ENCODE measurements at places on chromosomes 12 and 14.

DNA sequence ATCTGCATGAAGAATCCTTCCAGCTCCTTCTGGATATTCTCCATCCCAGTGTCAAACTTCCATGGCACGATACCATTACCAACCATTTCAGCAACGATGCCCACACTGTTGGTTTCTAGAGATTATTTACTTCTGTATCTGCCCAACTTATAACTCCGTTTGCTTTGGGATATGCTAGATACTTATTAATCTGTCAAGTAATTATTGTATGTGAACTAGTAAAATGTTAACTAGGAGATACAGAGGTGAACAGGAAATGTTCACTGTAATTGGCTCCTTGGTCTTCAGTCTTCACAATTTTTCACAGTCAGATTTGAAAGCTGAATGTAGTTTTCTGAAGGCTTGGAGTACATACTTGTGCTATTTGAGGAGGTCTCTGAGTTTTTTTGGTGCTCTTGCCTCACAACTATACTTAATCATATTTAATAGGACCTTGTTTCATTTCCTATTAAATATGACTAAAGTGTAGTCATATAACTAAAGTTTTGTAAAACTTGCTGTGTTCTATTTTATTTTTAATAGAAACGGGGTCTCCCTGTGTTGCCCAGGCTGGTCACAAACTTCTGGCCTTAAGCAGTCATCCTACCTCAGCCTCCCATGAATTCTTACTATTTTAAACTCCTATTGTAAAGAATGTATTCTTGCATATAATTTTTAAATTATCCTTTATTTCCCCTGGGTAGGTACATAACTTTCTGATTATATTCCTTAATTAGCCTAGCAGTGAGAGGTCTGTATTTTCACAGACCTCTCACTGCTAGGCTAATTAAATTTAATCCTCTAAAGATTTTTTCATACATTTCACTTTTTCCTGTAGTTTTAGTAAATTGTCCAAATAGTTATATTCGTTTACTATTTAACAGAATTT lies 79.7 kb downstream of the FGD4 start:
- no peak for DNase-seq

DNA sequence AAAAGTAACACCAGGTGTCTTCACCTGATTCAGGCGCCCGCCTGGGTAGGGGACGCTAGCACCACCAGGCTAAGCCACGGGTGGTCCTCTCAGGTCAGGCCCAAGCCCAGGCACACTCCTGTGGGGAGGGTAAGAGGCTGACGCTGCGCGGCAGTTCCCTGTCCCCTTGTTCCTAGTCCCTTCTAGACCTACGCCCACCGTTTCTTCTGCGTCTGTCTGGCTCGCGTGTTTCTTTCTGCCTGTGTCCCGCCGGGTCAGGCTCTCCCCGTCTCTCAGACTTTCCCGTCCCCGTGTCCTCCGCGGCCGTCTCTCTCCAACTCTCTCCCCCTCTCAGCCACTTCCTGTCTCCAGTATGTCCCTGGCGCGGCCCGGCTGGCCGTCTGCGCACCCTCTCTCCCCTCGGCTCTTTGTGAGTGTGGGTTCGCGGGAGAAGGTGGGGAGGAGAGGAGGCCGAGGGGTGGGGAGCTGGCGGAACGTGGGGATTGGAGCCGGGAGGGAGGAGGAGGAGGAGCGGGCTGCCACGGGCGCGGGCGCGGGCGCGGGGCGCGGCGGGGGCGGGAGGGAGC lies 3.1 kb upstream of the TNS2 start:
- DNase-seq, result peak; percentile 95

DNA sequence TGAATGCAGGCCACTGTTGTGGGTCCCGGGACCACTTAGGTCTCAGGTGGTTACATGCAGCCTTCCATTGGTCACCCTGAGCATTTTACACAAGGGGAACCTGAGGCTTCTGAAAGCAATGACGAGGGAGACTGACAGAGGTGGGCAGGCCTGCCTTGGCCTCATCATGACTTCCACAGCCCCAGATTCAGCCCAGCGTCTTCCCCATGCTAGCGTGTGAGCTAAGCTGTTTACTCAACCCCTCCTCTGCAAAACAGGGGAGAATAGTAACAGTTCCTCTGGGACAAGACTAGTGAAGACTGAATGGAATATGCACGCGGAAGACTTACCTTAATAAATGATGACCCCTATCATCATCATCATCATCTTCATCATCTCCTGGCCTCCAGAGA lies 46.8 kb downstream of the VWF start:
- no peak for DNase-seq

GRCh38 chr12:65986047-65986446 lies 144.5 kb downstream of the LLPH start:
- DNase-seq, result no peak

DNA sequence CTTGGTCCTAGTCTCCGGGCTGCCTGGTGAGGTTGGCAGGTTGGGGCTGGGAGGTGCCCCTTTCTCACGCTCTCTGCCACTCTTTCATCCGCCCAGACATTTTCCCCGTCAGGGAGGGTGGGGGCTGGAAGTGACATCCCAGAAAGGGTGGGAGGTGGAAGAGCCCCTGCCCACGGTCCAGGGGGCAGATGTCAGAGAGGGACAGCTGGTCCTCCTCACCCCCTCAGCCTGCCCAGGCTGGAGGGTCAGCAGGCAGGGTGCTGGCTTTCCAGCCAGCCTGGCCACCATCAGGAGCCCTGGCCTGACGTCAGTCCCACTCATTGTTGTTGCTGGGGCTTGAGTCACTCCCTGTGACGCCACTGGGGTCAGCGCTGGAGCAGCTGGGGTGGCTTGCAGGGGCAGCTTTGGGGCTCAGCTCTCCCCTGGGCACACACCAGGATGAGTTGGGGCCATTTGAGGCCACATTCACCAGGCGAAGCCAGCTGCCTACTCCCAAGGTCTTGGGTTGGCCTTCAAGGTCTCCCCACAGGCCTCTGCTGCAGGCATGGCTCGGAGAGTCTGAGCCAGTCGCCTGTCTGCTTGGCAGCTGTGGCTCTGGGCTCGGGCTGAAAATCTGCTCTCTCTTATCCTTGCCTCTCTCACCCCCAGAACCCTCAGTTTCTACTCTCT lies 5.7 kb upstream of the ATG101 start:
- DNase-seq, result no peak

- DNase-seq, result peak; percentile 50
Observed at GRCh38 chr14:75578786-75579337, 442 bp downstream of the FLVCR2 start.

DNA sequence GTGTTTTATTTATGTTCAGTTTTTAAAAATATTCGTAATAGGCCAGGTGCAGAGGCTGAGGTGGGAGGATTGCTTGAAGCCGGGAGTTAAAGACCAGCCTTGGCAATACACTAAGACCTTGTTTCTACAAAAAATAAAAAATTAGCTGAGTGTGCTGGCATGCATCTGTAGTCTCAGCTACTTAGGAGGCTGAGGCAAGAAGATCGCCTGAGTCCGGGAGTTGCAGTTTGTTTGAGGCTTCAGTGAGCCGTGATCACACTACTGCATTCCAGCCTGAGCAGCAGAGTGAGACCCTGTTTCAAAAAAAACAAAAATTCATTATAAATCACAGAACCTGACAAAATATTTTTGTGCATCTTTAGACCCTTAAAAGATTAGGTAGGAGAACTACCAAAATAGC lies 240.1 kb upstream of the ARHGAP5 start:
- DNase-seq, result no peak

DNA sequence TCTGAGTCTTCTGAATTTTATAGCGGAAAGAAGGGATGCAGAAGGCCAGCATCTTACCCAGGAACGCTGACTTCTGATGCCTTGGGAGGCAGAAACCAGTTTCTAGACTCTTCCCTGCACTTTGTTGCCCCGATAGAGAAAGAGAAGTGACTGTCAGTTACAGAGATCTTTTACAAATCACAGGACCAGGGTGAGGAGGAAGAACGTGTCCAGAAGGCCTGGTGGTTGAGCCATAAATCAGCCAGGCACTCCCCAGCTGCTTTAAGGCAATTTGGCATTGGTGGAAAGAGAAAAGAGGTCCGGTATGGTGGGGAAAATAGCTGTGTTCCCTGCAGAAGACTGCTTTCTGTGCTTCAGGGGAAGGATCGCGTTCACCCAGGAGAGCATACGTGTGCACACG lies 88.7 kb upstream of the KCNA1 start:
- no peak for DNase-seq

- DNase-seq, result no peak
Observed at GRCh38 chr14:20516921-20517320, 11.6 kb downstream of the RNASE10 start.

GRCh38 chr14:34081101-34081575 lies 130.3 kb upstream of the EGLN3 start:
- no peak for DNase-seq

DNA sequence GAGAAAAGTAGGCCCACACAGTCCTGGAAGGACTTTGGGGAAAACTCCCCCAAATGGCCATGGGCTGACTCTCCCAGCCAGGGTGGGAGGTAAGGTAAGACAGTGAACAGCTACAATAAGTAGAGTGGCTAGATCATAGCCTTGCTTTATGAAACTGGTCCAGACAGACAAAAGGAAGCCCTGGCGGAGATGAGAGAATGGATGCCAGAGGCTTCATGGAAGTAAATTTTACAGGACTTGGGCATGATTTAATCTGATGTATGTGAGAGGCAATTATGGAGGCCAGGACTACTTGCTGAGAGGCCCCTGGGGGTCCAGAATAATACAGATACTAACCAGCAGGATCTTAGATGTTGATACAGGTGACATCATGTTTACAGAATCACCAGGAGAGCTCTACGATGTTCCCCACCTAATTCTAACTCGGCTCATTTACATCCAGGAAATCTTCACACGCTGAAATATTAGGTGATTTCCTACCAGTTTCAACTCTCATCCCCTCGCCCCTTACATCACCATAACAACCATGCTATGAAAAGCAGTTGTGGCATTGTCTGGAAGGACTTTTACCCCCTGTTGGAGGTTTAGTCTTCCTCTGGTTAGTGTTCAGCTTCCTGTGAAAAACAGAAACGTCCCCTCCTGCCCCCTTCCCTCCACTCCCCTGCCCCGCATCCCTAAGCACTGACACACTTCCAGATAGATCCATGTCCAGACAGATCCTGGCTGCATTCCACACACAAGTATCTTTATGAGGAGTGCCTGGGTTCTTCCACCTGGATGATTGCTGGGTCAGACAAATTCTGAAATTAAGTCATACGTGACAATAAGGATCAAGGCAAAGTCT lies 39.5 kb upstream of the NT5DC3 start:
- no peak for DNase-seq

- no peak for DNase-seq
Observed at GRCh38 chr14:75003250-75004027, 718 bp downstream of the EIF2B2 start.

GRCh38 chr14:32980902-32981501 lies 42.3 kb downstream of the NPAS3 start:
- DNase-seq, result no peak

DNA sequence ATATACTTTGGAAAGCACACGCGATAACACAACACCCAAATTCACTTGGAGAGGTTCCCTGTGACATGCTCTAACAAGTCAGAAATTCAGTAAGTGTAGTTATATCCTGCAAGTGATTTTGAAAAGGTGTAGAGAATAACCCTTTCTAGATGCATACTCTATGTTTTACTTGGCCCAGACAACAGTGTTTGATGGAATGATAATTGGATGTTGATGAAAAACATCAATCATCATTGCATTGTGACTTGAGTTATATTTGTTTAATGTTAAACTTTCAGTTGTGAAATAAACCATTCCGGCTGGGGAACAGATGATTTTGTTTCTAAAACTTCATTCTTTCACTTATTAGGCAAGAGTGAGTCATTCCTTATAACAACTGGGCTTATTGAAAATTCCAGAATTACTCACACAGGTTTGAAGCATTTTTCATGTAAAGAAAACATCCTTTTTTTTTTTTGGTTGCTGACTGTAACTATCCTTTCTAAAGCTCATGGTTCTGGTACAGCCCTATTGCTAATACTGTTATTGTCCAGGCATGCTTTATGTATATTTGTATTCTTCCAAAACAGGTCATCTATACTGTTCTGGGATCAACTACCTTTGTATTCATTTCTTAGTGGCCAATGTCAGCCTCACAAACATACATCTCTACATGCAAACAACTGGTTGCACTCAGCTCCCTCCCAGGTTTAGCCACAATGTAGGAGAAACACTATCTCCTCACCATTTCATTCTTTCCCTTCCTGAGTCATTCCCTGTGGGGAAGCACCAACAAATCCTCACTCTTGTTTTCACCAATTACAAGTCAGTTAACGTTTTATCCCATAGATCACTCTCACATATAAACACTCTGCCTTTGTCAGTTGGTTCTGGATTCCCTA lies 121.2 kb upstream of the LRIG3 start:
- no peak for DNase-seq

GRCh38 chr14:93709249-93709648 lies 79.0 kb downstream of the PRIMA1 start:
- no peak for DNase-seq

DNA sequence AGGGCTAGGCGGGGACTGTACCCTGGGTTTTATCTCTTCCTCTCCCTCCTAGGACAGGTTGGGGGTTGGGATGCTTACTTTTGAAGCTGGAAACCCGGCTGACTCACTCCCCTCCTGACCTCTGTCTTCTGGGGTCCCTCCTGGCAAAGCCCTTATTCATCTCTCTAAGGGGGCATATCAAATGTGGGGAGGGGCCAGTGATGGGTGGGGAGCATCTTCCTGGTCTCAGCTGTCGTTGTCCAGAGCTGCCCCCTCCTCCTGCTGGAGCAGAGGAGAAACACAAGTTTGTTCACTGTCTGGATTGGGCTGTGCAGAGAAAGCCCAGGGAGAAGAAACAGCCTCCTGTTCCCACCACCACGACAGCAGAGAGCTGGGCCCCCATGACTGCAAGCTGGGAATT lies 85.8 kb downstream of the TNFAIP2 start:
- no peak for DNase-seq

- DNase-seq, result no peak
Observed at GRCh38 chr14:34174973-34175372, 224.1 kb upstream of the EGLN3 start.

GRCh38 chr12:5012337-5012736 lies 31.3 kb upstream of the KCNA5 start:
- DNase-seq, result no peak

GRCh38 chr12:31880340-31880739 lies 78.9 kb upstream of the RESF1 start:
- DNase-seq, result no peak

GRCh38 chr12:68768431-68768939 lies 22.5 kb downstream of the SLC35E3 start:
- no peak for DNase-seq

DNA sequence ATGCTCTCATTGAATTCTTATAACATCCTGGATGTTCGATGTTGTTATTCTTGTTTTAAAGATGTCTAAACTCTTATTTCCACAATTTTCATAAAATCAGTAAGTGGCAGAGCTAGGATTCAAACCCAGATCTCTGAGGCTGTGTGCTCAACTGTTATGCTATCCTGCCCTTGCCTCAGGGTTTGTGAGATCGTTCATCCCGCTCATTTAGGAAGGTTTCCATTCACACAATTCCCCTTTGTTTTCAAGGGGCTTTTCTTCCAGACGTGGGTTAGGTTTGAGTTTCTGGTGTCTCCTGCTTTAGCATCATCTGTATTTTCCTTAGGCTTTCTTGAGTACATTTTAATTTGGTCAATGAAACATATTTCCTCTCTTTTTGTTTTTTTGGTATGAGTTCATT lies 69.3 kb downstream of the APAF1 start:
- DNase-seq, result no peak

- no peak for DNase-seq
Observed at GRCh38 chr12:17169726-17170471, 563.9 kb upstream of the LMO3 start.

All from left lobe of liver (tissue), 2 donors.